ENCODE measurements at places on chromosomes 11 and 22.

DNA sequence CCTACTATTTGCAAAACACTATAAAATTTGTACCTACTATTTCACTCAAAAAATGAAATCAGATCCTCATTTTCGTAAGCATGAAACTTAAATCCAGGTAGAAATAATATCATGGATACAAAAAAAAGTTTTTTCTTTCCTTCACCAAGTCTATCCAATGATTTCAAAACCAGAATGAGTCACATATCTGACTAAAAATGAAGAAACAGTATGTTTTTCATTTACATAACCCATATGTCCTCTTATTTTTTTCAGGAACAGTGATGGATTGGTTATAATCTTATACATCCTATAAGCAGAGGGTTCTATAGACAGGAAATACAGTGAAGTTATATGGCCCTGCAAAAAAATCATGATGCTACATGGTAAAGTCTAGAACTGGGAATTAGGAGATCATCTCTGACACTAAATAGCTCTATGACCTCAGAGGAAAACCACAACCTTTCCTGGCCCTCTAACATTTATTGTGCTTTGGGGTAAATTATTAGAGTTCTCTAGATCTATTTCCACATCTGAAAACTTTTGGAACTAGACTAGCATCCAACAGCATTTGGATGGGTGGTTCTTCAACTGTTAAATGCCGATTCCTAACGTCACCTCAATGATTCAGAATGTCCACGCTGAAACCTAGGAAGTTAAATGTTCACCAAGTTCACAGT is 10.9 kb downstream of the MTMR2 start:
- DNase-seq, result no peak

GRCh38 chr22:28019360-28019759 is 100.3 kb upstream of the PITPNB start:
- DNase-seq, result peak; percentile 9

DNA sequence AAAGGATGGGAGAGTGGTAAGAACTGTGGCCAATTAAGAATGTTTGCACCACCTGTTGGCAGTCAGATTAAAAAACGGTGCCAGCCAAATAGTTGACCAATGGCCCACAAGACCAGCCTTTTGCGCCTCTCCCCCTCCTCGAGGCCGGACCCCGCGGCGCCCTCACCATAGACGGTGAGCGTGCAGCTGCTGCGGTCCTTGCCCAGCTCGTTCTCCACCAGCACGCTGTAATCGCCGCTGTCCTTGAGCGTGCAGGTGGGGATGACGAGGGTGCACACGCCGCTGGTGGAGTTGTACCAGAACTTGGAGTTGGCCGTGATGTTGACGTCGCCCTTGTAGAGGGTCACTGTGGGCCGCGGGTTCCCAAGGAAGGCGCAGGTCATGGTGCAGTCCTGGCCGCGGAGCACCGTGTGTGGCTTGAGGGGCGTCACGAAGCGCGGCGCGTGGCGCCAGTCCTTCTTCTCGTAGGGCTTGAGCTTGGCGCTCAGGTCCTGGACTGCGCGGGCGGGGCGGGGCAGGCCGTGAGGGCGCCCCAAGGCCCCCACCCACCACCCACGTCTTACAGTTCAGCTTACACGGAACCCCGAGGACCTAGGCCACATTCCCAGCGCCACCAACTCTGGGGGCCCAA is 7.2 kb downstream of the TMEM86A start:
- peak; percentile 36 for DNase-seq

DNA sequence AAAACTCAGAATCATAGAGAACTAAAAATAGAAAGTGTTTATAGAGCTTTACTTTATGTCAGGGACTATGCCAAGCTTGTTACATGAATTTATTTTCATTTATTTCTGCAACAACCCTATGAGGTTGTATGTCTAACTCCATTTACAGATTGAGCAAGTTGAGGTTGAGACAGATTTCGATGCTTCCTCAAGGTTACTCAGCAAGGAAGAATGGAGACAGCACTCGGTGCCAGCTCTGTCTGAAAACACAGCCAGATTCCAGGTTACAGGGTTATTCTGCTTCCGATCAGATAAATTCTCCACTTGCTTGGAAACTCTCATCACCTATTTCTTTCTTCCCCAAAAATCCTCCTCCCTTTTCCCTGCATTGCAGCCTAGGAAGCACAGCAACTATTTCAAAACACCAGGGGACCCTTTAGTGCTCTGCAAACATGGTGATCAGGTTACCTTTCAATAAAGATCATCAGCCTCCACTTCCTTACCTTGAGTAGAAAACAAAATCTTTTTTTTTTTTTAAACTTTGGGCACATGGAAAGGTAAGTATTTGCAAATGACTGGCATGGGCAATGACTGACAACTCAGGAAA is 7.0 kb downstream of the MMP3 start:
- DNase-seq, result no peak

- no peak for DNase-seq
Observed at GRCh38 chr11:106415510-106415909, 338.0 kb downstream of the AASDHPPT start.

DNA sequence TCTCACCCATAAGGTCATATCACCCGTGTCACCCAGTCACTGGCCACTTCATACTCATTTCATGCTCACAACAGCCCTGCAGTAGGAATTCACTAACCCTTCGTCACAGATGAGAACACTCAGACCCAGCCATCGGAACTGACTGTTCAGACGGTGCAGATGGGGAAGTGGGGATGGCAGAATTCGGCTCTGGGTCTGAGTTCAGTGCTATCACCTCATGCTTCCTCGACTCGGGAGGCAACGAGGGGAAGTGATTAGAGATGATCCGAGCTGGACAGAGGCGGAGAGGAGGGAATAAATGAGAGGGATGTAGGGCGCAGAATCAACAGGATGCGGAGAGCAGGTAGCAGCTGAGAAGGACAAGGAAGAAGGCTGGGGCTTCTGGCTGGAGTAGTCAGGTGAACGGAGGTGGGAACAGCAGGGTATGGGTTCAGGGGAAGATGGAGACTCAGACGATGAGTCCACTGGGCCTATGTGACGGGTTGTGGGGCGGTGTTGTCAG is 4.7 kb downstream of the B3GNT6 start:
- DNase-seq, result no peak

DNA sequence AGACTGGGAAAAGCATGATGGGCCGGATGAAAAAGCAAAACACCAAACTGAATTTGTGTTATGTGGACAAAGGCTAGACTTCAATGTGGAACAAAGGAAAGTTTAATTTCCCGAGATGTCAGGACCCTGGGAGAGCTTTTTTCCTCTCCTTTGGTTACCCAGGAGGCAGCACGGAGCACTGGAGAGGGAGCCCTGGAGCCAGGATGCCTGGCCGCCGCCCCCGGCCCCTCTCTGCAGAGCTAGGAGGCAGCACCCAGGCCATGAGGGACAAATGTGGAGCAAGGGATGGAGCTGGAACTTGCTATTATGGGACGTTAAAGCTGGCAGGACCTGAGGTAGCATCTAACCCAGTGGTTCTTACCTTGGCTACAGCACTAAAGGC is 108.9 kb downstream of the MORC2 start:
- DNase-seq, result no peak

GRCh38 chr11:100585728-100586127 is 101.4 kb upstream of the ARHGAP42 start:
- DNase-seq, result no peak

DNA sequence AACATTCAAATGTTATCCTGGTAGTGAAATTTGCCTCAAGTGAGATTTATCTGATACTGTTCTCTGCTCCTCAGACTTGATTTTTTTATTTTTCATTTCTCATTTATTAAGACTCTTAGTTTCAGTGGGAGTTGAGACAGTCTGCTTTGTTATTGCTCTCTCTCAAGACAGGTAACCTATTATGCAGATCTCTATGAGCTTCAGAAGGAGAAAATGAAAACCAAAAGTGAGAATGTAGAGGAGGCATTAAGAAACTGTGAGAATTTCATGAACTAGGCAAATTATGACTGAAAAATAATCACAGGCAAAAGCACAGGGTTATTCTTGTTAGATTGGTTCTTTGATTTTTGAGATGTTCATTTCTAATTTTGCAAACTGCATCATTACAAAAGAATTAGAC is 290.0 kb upstream of the CHORDC1 start:
- no peak for DNase-seq

DNA sequence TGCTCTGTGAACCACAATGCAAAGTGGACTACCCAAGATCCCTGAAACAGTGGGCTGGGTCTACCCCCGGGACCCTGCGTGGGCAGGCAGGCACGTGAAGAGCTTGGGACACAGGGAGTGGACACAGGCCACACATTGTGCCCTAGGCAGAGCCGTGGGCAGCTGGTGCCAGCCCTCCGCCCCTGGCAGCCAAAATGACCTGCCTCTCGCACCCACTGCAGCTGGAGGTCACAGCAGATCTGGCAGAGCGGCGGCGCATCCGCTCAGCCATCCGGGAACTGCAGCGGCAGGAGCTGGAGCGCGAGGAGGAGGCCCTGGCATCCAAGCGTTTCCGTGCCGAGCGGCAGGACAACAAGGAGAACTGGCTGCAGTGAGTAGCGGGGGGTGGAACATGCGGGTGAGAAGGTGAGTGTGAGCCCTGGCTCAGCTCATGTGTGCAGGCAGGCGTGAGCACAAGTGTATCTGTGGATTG is 6.7 kb downstream of the SMTN start:
- DNase-seq, result no peak

- no peak for DNase-seq
Observed at GRCh38 chr11:110317516-110317932, 21.1 kb upstream of the RDX start.

DNA sequence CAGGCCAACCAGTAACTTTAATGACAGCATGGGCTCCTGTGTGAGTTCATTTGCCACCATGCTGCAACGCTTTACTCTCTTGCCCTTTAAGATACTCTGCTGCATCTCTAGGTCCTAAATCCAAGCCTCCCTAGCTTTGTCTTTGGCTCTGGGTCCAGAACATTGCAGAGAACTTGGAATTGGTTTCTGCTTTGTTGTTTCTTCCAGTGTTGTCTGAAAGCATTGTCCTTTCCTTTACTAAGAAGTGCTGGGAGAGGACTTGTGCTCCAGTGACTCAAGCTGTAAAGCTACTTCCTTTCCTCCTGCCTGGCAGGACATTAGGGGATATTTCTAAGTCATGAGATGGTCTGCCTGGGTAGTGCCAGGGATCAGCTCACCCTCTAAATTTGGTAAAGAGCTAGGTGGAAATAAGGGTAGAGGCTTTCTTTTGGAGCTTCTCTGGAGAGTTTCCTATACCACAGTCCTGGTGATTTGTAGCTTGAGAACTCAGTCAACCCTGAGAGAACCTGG is 202.5 kb upstream of the CADM1 start:
- DNase-seq, result no peak

DNA sequence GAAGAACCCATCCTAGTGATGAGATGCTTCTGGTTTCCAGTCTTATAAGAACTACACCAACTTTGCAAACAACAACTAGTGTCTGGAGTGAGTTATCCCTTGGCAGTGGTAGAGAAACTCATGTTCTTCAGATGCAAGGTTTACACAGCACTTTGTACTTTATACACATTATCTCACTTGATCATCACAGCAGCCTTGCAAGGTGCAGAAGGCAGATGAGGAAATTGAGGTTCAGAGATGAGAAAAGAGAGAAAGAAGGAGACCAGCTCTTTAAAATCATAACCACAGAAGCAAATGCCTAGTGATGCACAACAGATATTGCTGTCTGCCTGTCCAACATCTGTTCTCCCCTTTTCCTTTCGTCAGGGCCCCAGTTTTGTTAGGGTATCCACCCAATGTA is 16.7 kb upstream of the CD44 start:
- no peak for DNase-seq

DNA sequence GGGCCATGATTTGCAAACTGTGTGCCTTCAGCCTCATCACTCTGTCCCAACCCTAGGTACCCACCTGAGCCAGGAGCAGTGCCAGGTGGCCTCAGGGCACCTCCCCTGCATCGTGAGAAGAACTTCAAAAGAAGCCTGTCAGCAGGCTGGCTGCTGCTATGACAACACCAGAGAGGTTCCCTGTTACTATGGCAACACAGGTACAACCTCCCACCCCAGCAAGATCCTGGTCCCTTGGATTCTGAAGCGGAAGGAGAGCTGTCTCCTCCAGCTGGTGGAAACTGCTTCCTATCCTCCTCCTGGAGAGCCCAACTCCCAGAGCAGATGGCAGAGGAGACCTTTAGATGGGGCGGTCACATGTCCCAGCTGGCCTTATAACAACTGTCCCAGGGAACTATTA is 2.9 kb downstream of the ZP1 start:
- no peak for DNase-seq

DNA sequence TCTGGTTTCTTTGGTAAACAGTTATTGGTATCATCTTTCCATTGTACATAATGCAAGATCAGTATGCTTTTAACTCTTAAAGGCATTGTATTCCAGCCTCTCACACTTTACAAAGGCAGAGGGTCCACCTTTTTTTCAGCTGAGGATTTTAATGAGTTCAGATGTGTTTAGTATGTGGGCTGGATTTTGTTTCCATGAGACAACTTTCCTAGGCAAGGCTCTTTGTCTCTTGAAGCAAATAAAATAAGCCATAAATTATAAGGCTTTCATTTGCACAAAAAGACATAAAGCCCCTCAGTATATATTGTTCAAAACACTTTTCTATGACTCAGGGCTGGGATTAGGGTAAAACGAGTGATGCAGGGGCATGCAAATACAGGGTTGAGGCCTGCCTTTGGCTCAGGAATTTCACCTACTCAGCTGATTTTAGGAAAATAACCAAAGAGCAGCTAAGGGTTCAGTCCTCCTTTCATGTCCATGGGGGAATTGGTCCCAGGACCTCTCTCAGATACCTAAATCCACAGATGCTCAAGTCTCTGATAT is 7.6 kb downstream of the MMP20 start:
- no peak for DNase-seq

DNA sequence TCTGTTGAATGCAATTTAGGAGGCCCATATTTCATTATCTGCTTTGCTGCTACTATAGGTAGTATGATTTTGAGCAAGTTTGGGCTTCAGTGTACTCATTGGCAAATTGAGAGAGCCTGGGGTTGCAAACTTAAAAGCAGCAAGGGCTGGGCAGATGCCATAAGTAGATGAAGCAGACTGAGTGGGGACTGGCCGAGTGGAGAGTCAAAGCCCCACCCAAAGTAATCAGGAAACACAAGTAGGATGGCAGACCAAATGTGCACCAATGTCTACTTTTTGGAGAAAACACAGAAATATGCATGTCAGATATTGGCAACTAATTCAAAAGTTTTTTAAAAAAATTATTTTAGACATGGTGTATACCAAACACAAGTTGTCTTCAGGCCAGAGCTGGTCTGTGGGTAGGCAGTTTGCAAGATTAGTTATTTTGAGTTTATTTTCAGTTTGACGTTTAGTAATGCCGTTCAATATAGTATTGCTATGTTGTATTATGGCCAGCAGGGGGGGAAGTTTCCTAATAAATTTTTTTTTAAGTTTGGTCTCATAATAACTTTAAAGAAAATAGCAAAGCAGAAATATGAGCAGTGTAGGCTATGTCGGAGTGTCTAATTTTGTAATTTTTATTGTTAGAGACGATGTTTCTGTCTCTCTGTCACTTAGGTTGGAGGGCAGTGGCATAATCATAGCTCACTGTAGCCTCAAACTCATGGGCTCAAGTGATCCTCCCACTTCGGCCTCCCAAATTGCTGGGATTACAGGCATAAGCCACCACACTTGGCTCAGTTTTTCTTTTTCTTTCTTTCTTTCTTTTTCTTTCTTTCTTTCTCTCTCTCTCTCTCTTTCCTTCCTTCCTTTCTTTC is 105.1 kb downstream of the HIPK3 start:
- no peak for DNase-seq
